ENCODE measurements at places on chromosomes 2 and 18.

GRCh38 chr2:96815326-96816126, 542 bp upstream of the CNNM3 start:
- DNase-seq: peak; percentile 75

GRCh38 chr2:39424951-39425350, 12.1 kb downstream of the MAP4K3 start:
- DNase-seq: no peak

- DNase-seq: no peak
Observed at GRCh38 chr2:211367711-211368110, 811.3 kb downstream of the CPS1 start.

DNA sequence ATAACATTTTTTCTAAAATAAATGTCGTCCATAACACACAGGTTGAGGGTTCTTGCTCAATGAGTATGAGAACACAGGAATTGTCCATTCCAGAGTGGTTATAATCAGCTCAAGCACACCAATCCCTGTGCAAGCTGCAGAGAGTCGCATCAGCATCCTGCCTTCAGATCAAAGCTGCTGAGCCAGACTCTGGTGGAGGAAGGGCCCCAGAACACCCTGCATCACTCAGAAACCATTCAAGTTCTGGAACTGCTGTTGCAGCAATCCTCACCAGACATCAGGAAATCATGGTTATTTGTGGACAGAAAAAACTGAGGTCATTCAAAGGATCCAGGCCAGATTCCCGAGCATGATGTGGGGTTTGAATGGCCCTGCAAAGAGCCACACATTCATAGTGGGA, 44.5 kb downstream of the DNER start:
- DNase-seq: no peak

- no peak for DNase-seq
Observed at GRCh38 chr2:65347913-65348312, 84.5 kb downstream of the SPRED2 start.

- DNase-seq: no peak
Observed at GRCh38 chr2:174662859-174663258, 65.3 kb upstream of the WIPF1 start.

DNA sequence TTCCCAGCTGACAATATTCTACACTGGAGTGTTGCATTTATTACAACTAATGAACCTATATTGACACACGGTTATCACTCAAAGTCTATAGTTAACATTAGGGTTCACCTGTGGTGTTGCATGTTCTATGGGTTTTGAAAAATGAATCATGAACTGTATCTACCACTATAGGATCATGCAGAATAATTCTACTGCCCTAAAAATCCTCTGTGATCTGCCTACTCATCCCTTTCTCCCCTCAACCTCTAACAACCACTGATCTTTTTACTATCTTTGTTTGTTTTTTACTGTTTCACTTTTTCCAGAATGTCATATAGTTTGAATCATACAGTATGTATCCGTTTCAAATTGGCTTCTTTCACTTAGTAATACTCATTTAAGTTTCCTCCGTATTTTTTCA, 47.6 kb upstream of the TCF7L1 start:
- no peak for DNase-seq

GRCh38 chr2:42844901-42845821, 52.8 kb upstream of the HAAO start:
- DNase-seq: peak; percentile 67

DNA sequence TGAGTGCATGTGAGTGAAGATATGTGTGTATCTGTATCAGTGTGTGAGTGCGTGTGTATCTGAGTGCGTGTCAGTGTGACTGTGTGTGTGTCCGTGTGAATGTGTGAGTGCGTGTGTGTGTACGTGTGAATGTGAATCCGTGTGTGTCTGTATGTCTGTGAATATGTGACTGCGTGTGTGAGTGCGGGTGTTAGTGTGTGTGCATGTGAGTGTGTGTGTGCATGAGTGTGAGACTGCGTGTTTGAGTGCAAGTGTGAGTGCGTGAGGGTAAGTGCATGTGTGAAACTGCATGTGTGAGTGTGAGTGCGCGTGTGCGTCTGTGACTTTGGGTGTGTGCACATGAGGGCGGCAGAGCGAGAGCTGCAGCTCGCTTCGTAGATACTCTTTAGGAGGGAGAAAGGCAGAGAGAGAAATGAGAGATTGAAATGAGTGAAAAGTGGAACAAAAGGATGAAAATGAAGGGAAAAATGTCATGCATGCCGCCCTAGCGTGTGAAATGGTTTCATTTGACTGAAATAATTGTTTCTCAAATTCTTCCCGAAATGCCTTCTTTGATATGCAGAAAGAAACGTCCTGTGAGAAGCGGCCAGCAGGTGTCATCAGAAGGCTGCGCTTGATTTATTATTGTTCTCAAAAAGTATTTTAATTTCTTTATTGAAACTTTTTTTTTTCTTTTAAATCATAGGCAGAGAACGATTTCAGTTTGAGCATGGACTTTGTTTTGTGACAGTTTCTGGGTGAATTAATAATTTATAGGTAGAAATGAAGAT, 25.6 kb downstream of the ZNF407 start:
- peak; percentile 56 for DNase-seq

DNA sequence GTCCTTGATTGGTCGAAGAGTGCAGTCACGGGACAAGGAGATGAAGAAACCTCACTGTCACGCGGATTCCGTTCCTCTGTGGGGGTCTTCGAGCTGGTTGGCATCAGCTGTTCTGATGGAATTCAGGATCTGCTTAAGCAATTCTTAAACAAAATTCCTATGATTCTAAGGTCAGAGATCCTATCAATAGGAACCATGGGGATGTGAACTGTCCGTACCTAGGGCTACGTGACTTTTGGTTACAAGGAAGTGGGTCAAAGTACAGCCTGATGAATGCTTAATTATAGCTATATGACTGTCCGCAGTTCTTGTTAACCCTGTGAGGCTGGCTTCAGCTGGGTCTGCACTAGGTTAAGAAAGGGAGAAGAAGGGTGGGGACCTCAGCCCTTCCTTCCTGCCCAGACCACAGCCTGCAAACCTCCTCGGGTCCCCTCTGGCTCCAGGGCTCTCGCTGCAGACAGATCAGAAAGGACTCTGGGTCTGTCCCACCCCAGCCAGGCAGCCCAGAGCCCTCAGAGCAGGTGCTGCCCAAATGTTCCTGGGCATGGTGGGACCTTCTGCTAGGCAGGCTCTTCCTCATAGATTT, 44.2 kb upstream of the TAF1B start:
- DNase-seq: no peak

DNA sequence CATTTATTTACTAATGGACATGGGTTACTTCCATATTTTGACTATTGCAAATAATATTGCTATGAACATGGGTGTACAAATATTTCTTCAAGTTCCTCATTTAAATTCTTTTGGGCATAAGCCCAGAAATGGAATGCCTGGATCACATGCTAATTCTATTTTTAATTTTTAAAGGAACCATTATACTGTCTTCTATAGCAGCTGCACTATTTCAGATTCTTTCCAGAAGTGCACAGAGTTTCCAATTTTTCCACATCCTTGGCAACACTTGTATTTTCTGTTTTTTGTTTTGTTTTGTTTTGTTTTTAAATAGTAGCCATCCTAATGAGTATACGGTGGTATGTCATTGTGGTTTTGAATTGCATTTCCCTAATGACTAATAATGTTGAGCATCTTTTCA, 8.5 kb upstream of the RALBP1 start:
- DNase-seq: peak; percentile 7

- DNase-seq: no peak
Observed at GRCh38 chr2:129273266-129274037, 706.0 kb upstream of the RAB6C start.

- DNase-seq: no peak
Observed at GRCh38 chr2:26612522-26613240, 28.5 kb downstream of the CIB4 start.

DNA sequence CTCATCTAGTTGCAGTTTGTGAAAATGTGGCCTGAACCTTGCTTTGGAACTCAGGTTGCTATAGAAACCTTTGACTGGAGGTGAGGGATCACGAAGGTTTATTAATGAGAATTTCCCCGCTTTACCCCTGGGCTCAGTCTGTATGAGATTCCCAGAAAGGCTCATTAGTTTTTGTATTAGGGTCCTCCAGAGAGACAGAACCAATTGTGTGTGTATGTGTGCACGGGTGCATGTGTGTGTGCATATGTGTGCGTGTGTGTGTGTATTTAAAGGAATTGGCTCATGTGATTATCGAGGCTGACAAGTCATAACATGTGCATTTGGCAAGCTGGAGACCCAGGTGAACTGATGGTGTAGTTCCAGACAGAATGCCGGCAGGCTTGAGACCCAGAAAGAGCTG, 113.8 kb upstream of the DLX2 start:
- no peak for DNase-seq

DNA sequence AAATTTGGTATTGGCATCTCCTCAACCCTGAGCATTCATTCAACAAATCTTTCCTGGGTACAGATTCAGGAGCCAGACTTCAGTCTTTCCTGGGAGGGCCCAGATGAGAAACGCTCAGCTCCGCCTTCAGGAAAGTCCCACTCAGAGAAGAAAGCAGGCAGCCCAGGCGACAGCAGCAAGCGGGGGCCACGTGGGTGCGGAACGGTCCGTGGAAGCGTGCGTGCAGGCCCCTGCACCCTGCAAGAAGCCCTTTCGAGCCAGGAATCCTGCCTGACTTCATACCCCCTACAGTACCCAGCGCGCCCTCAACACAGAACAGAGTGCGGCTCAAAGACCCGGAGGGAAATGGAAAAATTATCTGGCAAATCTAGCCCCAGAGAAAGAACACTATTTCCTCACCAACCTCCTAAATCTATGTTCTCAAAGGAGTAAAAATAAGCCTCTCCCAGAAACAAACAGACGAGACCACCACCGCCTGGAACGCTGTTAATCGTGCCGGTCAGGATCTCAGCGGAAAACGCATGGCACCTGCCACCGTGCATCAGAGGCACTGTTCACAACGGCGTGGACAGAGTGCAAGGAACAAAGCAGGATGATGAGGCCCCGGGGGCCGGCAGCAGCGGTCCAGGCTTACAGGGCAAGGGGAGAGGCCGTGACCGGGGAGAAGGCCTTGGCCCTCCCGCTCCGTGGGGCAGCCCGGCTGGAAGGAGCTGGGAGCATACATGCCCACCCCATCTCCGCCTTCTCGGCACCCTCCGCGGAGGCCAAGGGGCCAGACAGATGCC, 318.3 kb downstream of the EIPR1 start:
- no peak for DNase-seq

DNA sequence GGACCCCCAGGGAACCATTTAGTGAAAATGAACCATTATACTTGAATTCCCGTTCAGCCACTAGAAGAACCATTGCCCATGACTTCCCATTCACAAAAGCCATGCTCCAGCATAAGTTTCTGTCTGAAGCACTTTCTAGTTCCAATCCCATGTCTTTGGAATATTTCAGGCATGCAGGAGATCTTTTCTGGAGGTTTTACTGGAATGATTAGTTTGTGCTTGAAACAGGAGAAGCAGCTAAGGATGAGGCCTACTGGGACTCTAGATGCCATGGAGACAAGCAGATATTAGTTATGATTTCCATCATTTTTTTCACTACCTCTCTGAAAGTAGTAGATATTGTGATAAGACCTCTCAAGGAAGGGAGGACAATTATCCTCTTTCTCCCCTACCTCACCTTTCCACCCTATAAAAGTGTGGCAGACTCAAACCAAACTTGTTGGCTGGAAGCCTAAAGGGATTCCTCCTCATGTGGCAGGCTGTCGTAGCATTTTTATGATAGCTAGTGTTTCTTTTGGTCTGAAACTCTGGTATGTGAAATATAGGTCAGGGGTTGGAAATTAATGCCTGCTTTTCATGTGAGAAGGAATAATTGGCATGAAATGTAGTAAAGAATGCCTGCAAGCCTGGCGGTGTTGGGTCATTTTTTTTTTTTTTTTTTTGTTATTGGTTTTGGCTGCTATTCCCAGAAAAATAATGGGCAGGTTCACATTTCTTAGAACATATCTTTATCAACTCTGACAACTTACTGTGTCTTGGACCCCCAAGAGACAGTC, 29.3 kb upstream of the MMADHC start:
- DNase-seq: no peak

- DNase-seq: no peak
Observed at GRCh38 chr18:34936772-34937171, 104.4 kb upstream of the MAPRE2 start.

- DNase-seq: no peak
Observed at GRCh38 chr2:1685957-1686783, 58.1 kb downstream of the PXDN start.

DNA sequence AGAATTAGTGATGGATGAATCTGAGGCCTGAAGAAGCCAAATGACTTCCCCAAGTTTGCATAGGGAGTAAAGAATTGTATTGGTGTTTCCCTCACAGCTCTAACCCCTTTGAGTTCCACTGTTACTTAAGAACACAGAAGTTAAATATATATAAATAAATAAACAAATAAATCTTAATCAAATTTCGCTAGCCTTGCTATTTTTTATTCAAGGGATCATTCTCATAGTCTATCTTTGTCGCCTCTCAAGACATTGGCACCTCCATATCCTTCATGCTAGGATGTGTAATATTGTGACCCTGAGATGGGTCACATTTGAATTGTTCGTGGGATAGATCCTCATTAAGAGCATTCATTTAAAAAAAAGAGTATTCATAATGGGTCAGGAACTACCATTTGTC, 121.3 kb upstream of the HNMT start:
- DNase-seq: no peak

- DNase-seq: peak; percentile 90
Observed at GRCh38 chr2:64644458-64645382, 9.0 kb downstream of the SERTAD2 start.

DNA sequence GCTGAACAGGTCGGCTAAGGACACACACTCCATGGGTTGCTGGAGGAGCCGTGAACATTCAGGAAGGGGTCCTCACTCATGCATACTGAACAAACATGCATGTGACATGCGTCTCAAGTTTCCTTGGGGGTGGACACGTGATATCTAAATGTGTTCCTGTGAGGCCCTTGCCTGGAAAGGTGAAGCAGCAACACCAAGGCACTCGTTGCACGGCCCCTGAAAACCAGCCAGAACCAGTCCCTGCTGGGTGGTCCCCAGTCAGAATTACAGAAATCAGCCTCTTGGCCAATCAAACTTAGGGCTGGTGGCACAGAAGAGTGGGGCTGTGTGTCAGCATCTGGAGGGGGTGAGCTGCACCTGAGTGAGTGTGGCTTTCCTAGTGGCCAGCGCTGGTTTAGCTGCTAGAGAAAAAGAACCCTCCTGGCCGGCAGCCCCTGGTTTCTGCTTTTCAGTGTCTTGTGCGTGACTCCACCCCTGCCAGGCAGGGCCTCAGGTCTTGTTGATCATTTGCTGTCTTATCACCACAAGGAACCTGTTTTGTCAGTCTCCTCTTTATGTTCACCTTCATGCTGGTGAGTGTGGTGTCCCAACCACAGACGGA, 3.2 kb upstream of the AQP12B start:
- no peak for DNase-seq

GRCh38 chr2:215724146-215724545, 288.3 kb upstream of the FN1 start:
- no peak for DNase-seq
